ENCODE measurements at places on chromosomes 4 and X.
A peak's percentile ranks its signal among the peaks of the same experiment; 100 is the strongest.

DNA sequence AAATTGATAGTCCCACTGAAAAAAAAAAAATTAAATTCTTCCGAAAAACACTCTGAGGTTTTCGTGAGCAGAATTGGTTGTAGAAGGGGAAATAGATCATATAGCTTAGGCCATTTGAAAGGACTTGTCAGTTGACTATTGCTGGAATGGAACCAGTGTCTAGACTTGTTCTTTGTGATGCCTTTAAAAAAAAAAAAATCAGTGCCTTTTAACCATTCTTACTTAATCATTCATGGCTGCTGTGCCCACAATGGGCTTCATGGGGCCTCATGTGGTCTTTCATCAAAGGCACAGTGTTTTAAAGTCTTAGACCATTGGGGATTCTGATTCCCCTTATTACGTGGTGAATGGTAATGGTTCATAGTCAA, 139.3 kb downstream of the AFF1 start:
- no peak for DNase-seq

DNA sequence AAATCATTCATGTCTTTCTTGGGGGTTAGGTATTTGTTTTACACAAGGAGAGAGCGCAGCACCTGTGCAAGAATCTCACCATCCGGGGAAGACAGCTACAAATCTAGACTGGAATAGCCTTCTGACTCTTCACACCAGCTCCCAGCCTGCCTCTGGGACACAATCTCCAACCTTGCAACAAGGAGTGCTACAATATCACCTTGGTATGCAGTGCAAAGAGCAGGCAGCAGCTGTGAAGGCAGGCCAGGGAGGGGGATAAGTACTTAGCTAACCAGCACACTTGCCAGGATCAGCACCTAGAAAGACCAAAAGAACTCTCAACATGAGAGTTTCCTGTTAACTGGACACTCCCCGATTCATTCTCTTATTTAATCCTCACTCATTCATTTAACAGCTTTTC, 235.3 kb downstream of the AR start:
- no peak for DNase-seq

DNA sequence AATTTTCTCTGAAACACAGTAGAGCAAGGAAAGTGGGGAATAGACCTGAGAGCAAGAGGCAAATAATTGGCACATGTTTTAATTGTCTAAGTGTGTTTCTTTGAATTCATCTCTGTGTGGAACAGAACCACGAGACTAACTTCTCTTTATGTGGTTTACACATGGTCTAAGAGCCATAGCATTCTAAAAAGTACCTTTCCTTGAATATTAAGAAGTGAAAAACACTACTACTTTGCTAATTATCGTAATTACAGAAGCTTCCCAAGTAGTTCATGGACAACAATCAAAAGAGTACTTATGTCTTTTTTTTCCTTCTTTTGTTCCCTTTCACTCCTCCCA, 2.9 kb upstream of the CYBB start:
- DNase-seq, result no peak

- no peak for DNase-seq
Measured at GRCh38 chr4:94063084-94063483, 144.6 kb upstream of the SMARCAD1 start.

DNA sequence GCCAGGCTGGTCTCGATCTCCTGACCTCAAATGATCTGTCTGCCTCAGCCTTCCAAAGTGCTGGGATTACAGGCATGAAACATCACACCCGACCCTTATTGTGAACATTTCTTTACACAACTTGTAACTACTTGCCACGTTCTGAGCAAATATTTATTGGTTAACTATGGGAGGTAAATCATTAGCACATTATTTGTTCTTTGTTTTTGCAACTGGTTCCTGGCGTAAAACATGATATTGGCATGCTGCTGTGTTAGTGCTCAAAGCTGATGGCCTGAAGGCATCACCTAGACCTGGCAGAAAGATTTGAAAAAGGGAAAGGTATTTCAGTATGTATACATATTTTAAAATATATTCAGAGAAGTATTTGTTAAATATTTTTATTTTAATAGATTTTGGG, 438.3 kb upstream of the PRKX start:
- no peak for DNase-seq

GRCh38 chr4:158854236-158854635, 85.4 kb downstream of the FNIP2 start:
- no peak for DNase-seq

DNA sequence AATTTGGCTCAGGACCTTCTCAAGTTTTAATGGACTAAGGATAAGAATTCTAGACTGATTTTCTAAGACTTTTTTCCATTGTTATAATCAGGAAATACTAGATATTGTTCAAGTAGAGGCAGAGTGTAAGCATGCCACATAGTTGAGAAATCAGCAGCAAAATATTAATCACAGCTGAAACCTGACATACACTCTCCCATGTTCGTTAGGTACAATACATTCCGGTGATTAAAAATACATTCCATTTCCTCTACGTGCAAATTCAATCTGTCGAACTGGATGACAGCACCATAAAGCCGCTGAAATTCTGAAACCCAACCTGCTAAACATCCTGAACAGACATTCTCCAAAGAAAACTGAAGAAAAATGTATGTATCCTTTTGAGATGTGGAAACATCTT, 587.6 kb upstream of the DIPK2B start:
- DNase-seq, result no peak

DNA sequence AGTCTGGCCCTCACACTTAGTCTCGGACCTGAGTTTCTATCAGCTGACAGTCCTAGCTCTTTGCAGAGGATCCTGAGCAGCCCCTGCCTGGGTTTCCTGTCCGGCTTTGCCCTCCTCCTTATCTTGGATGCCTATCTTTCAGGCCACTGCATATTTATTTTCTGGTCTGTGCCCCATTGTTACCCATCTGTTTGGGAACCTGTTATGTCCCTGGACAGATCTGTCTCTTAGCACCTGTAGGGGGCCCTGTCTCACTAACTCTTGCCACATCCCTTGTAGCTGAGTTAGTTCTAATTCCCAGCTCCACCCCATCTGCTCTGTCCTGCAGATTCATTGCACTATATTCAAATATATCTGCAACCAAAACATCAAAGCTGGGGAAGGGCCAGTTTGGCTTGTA, 514.9 kb upstream of the LCORL start:
- no peak for DNase-seq

- no peak for DNase-seq
Measured at GRCh38 chr4:74583757-74584156, 138.8 kb downstream of the AREG start.

DNA sequence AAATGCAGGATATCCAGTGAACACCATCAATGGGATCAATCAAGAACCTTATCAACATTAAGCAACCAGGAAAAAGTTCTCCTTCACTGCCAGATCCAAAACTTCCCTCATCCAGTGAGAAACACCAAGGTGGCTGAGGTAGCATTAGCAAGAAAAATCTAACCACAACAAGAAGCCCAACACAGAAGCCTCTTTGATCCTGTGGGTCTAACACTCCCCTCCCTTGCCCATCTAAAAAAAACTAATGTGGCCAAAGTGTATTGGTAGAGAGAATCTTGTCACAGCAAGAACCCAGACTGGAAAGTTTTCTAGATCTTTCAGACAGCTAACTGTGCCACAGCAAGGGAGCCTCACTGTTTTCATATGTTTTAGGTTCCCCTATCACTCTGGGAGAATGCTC, 558.0 kb downstream of the STPG2 start:
- no peak for DNase-seq

DNA sequence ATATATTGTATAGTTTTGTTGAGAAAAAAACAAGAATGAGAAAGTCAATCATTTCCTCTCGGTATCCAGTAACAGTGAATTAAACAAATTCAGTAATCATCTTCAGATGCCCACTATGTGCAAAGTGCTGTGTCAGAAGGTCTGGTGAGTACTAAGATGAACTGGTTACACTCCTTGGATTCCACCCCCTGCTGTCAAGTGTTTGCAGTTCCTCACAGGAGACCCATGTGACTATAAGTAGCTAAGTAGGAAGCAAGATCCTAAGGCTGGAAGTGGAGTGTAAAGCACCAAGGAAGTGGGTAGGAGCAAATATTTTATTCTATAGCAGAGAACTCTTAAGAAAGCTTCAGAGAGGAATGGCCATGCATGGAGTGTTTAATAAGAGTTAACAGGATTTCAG, 73.6 kb downstream of the SNX25 start:
- peak; percentile 52 for DNase-seq

- DNase-seq, result peak; percentile 30
Measured at GRCh38 chr4:71338846-71339593, at the start of gene SLC4A4. TSS of gene SLC4A4 (plus strand) at chr4:71339020.

DNA sequence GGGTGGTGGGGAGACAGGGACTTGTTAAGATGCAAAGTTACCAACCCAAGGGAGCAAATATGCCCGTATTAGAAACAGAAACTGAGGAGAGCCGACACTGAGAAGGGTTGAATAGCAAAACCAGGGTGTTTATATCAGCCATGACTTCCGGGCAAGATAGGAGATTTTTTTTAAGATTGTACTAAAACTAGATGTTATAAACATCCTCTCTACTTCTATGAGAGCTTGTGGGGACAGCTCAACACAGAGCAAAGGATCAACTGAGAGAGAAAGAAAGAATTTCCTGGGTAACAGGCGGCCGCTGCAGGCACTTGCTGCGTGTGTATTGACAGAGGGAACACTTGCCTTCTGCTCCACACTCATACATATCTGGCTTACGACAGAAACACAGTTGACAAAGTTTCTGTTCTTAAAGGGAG, 49.1 kb upstream of the FBXW7 start:
- no peak for DNase-seq

DNA sequence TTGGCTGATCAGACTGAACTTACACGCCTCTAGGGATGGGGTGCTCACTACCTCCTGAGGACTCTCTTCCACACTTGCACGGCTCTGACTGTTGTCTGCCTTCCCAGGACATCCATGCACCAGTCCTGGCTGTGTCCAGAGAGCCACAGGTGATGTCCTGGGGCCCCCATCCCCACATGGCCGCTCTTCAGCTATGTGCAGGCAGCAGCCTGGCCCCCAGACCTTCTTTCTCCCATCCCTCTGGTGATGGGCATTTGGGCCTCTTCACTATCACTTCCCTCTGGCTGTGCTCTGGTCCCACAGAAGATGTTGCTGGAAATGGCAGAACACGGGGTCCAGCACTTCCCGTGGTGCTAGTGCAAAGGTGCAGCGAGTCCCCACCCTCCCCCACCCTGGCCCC, 40.9 kb upstream of the HMX1 start:
- DNase-seq, result no peak

DNA sequence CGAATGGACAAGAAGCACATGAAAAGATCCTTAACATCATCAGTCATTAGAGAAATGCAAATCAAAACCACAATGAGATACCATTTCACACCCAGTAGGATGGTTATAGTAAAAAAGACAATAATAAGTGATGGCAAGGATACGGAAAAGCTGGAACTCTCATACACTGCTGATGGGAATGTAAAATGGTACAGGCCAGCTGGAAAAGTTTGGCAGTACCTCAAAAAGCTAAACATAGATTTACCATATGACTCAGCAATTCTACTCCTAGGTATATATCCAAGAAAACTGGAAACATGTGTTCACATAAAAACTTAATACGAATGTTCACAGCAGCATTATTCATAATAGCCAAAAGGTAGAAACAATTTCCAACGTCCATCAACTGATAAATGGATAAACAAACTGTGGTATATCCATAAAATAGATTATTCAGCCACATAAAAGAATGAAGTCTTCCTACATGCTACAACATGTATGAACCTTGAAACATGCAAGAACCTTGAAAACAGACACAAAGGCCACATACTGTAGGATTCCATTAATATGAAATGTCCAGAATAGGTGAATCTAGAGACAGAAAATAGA, 11.9 kb downstream of the RPS6KA3 start:
- DNase-seq, result peak; percentile 43

DNA sequence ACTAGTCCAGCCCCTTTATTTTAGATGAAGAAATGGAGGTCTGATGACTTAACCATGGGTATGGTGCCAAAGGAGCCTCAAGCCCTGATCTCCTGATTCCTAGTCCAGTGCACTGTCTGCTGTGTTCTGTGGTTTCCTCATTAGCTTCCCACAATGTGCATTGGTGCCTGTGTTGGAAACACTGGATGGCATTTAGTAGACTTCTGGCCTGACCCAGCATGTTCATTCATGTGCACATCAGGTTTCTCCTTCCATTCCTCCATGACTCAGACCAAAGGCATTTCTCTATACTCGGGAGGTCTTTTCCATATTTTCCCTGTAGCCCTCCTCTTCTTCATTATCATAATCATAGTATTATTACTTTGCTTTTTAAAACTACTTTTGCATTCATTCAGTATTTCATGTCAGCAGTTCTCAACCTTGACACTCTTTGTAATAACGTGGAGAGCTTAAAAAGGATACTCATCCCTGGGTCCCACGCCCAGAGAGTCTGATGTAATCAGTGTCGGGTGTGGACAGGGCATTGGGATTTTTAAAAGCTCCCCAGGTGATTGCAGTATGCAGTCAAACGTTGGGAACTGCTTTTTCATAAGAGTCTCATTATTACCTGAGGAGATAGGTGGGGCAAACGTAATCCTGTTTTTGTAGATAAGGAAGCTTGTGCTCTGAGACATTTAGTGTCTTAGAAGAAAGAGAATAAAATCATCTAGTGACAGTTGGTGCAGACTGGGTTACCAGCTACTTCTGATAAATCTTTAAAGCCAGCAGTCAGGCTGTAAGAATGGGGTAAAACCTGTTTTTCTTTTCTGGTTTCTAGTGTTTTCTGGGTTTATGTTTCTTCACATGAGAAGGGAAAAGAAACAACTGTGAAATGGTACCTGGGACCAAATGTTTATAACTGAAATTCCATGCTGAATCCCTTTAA, 40.9 kb upstream of the XK start:
- DNase-seq, result no peak

GRCh38 chr4:25925486-25926201, 11.6 kb downstream of the SMIM20 start:
- DNase-seq, result no peak

GRCh38 chr4:22532896-22533295, 17.0 kb upstream of the ADGRA3 start:
- no peak for DNase-seq

DNA sequence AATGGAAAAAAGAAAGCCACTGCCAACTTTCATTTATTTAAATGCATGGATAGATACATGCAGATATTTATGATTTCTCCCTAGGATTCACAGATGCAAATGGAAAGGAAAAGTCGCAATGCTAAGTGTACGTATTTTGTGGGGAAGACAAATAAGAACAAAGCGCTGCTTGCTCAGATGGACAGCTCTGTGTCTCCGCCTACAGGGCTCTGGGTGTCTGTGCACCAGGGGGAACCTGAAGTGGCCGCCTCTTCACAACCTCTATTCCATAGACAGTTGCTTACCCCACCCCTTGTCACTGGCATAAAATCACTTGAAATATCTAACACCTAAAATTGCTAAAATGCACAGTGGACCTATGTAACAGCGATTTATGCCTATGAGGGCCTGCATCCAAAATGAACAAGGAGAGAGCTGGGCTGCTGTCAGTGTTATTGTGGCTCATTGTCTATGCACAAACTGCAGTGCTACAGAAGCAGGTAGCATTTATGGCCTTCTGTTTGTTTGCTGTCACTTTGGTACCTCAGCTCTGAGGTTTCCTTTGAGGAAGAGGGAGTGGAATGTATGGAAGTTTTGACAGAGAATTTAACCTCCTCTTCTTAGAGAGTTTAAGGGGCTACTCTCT, 58.6 kb upstream of the PAGE1 start:
- DNase-seq, result peak; percentile 32

Data from A172 (cell line).